H7 (cell line): ENCODE measurements at places on chromosomes 12 and 14.

- peak; percentile 72 for DNase-seq
Measured at GRCh38 chr12:128402486-128403243, 135.7 kb downstream of the TMEM132C start.

DNA sequence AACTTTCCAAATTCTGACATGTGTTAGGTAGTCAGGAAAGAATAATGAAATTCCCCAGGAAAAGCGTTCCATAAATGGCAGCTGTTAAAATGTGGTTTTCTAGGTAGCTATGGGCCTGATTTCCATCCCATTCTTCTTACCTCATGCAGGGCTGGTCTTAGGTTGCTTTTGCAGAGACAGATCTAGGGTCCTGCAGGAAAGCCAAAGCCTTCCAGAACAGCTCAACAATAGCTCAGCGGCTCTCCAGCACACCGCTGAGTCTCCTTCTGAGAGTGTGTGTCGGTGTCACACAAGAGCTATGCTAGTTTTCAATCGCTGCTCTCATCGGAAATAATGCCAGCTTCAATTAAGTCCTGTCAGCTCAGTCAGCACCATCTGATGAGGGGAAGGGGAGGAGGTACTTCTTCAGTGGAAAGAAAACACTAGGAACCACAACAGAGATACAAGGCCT, 106.7 kb downstream of the TMEM30B start:
- DNase-seq = peak; percentile 20

GRCh38 chr12:71445071-71445470, 5.5 kb downstream of the LGR5 start:
- DNase-seq = no peak

DNA sequence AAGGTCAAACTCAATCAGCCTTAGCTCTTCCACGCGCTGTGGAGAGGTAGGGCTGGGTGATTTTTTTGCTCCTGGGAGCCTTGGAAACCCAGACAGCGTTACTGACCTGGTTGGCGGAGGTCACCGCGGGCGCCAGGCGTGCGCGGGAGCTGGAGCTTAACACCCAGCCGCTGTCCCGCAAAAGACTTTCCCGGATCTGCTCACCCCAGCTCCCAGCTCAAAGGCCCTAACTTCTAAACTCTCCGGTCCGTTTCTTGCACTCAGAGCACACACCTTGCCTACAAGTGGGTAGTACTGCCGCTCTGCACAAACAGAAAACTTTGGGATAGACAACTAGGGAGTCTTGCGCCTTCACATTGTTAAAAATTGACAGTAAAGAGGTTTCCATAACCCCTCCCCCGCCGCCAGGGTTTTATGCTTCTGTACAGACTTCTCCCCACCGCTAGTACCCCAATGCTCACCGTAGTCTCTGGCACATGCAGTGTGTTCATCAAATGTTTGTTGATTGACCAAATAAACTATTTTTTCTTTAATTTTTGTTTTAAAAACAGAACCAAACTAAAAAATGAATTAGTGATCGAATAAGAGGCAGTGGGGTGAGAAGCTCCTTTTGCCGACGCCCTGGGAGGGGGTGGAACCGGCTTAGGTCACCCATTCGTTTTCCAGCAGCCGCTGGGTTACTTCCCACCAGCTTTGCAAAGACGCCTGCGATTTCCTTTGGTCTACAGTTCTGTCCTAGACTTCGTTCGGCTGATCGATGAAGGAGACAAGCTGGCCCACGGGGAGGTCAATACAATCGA, 12.7 kb upstream of the TBX3 start:
- DNase-seq = peak; percentile 47

DNA sequence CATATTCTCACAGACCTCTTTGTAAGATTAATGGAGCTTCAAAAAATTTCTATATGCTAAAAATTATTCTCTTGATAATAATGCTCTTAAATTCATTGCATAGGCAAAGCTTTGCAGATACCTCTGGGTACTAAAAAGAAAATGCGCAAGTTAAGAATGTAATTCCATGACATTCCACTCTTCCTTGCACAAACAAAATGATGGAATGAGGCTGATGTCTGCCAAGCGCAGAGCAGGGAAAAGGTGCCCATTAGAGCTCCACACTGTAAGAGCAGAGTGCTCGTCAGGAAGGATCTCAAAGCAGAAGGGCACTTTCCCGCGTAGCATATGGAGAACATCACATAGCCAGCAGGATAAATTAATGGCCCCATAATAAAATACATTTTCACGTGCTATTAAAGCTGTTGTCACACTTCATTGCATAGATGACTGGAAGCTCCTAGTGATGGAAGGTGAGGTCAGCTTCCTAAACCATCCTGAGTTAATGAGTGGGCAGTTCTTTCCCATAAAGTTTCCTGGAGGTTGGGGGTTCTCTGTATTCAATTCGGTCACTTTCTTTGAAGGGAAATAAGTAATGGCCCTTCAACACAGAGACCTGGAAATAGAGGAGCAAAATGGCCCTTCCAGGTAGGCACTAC, 1058.9 kb downstream of the GALC start:
- DNase-seq = no peak
